ENCODE measurements at places on chromosomes 2 and 18. TPM values are rescaled to one million over a fixed set of nuclear protein-coding genes. Genes with fewer than 3 reads are reported as not detected.

ONECUT2 gene
- not detected for total RNA-seq

CHRND gene
- total RNA-seq = not detected

KLHL29 gene
- 3.3 TPM for total RNA-seq

CHRNG gene
- total RNA-seq = not detected

- peaks cover 5% of the 10 kb centered on the region for H3K4me1 ChIP-seq
- H3K36me3 ChIP-seq = no peaks in the 10 kb centered on the region
- H3K4me3 ChIP-seq = no peak overlapping the region
- H3K27me3 ChIP-seq = peaks cover 3% of the 10 kb centered on the region
- DNase-seq = no peak
- H3K27ac ChIP-seq = no peak overlapping the region
Measured at GRCh38 chr2:158994920-158995676, 26.7 kb downstream of the TANC1 start.

DNA sequence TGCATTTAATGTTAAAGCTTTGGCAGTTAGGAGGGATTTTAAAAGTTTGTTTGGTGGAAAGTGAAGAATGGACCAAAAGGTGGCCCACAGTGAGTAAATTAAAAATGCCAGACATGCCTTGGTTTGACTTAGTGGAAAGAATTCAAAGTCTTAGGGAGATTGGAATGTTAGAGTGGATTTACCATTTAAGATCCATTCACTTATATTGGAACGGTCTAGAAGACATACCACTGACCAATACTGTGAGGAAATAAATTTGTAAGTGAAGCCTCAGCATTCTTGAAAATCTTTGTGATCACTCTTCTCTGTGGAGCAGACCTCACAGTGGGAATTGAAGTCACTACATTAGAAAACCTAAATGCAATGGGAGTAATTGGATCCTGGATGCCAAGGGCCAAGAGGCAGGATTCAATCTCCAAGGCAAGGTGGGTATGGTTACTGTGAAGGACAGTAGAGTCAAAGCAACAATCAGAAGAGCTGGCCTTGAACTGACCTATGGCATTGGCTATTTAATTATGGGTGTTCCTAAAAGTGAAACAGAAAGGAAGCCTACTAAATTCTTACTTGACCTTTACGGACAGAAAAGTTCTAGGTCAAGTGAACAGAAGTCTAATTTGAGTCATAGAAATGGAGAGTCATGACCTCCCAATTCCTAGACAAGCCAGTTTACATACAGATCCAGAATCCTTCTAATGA is 40.2 kb upstream of the VRK2 start:
- H3K4me1 ChIP-seq = no peaks in the 10 kb centered on the region
- no peak for DNase-seq
- H3K27me3 ChIP-seq = peaks cover 4% of the 10 kb centered on the region
- no peak overlapping the region for H3K27ac ChIP-seq
- H3K36me3 ChIP-seq = no peaks in the 10 kb centered on the region
- no peak overlapping the region for H3K4me3 ChIP-seq

GRCh38 chr2:58055033-58055786 is 8.6 kb downstream of the VRK2 start:
- H3K36me3 ChIP-seq = peaks cover 25% of the 10 kb centered on the region
- no peak overlapping the region for H3K27ac ChIP-seq
- no peaks in the 10 kb centered on the region for H3K4me1 ChIP-seq
- no peak overlapping the region for H3K4me3 ChIP-seq

DNA sequence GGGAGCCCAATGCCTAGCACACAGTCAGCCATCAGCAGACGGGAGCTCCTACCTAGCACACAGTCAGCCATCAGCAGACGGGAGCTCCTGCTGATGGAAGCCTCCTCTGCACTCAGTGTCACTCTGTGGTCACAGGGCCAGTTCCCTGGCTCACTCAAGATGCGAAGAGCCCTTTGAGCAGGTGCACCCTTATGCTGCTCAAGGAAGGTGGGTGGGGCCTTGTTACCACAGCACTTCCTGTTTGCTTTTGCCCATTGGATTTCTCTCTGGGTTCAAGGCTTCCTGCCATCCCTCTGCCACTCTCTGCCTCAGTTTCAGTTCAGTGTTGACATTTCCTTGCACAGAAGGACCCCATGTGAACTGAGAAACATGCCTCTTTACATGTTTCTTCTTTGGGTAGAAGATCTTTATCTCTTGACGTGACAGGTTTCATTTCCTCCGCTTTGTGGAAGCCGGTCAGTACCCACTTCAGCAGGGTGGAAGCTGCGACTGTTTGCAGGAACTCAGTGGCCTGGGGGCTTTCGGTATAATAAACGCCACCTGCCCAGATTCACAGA is 11.6 kb downstream of the TRIB2 start:
- peaks cover 61% of the 10 kb centered on the region for H3K4me1 ChIP-seq
- H3K36me3 ChIP-seq = peaks cover 34% of the 10 kb centered on the region
- H3K27ac ChIP-seq = peak overlapping the region; percentile 61
- peak; percentile 62 for DNase-seq
- peaks cover 2% of the 10 kb centered on the region for H3K27me3 ChIP-seq

GRCh38 chr2:109430329-109430636 is 183.5 kb downstream of the SEPTIN10 start:
- no peak overlapping the region for H3K27ac ChIP-seq
- H3K36me3 ChIP-seq = no peaks in the 10 kb centered on the region
- no peak overlapping the region for H3K4me3 ChIP-seq
- no peak for DNase-seq

DNA sequence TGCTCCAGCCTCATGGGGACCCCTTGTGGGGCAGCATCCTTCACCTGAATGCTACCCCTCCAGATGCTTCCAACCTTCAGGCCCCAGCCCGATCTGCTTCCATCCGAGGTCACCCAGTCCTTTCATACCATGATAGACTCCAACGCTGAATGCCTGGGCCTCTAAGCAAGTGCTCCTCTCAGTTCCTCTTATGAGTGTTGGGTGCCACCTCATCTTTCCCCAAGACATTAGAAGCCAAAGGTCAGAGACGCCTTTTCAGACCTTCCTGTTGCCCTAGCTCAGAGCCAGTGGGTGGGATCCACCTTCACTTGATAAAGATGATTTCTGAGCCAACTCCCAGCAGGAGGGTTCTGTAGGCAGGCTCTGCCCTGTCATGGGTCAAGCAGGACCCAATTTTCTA is 174.5 kb upstream of the MGAT5 start:
- no peaks in the 10 kb centered on the region for H3K36me3 ChIP-seq
- H3K27ac ChIP-seq = no peak overlapping the region
- H3K4me3 ChIP-seq = no peak overlapping the region
- no peaks in the 10 kb centered on the region for H3K4me1 ChIP-seq
- DNase-seq = no peak
- peaks cover 9% of the 10 kb centered on the region for H3K27me3 ChIP-seq

DNA sequence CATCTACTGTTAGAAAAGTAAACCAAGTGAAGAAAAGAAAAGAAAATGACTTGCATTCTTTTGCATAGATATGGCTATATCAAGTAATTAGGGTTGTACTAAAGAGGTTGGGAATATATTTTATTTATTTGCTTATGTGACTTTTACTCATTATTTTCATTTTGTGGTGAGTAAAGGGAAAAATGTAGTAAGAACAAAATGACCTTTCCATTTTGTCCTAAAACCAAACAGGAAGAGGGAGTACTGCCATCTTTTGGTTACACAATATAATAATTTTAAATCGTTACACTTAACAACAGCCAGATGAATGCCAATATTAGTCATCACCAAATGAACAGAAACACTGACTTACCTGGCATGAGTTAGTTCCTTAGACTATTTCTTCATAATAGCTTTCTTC is 47.3 kb upstream of the NDUFV2 start:
- no peak overlapping the region for H3K4me3 ChIP-seq
- DNase-seq = no peak
- H3K27me3 ChIP-seq = peaks cover 2% of the 10 kb centered on the region
- H3K36me3 ChIP-seq = peaks cover 1% of the 10 kb centered on the region

GRCh38 chr2:147008481-147008880 is 836.3 kb upstream of the ACVR2A start:
- no peak overlapping the region for H3K4me3 ChIP-seq
- H3K36me3 ChIP-seq = no peaks in the 10 kb centered on the region
- no peak for DNase-seq
- H3K27ac ChIP-seq = no peak overlapping the region
- H3K4me1 ChIP-seq = no peaks in the 10 kb centered on the region

DNA sequence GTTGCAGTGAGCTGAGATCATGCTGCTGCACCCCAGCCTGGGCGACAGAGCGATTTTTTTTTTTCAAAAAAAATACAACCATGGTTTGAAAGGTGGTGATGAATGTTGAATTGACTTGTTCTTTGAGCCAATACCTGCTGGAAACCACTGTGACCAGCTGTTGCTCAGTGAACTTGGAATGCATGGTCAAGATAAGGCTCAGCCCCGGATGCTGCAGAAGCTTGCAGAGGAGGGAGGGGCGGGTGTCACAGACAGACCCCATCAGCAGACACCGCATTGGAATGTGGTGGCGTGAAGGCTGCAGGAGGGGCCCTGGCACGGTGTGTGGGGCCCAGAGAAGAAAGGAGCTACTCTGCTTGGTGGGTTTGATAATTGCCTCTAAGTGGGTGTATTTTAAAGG is 91.6 kb downstream of the ITGB1BP1 start:
- H3K27ac ChIP-seq = no peak overlapping the region
- H3K27me3 ChIP-seq = peaks cover 8% of the 10 kb centered on the region
- no peaks in the 10 kb centered on the region for H3K4me1 ChIP-seq
- no peak overlapping the region for H3K4me3 ChIP-seq
- no peak for DNase-seq

GRCh38 chr18:11736656-11737055 is 47.6 kb downstream of the GNAL start:
- H3K27me3 ChIP-seq = peaks cover 14% of the 10 kb centered on the region
- DNase-seq = no peak
- H3K4me3 ChIP-seq = no peak overlapping the region
- no peaks in the 10 kb centered on the region for H3K36me3 ChIP-seq
- no peak overlapping the region for H3K27ac ChIP-seq
- H3K4me1 ChIP-seq = no peaks in the 10 kb centered on the region

DNA sequence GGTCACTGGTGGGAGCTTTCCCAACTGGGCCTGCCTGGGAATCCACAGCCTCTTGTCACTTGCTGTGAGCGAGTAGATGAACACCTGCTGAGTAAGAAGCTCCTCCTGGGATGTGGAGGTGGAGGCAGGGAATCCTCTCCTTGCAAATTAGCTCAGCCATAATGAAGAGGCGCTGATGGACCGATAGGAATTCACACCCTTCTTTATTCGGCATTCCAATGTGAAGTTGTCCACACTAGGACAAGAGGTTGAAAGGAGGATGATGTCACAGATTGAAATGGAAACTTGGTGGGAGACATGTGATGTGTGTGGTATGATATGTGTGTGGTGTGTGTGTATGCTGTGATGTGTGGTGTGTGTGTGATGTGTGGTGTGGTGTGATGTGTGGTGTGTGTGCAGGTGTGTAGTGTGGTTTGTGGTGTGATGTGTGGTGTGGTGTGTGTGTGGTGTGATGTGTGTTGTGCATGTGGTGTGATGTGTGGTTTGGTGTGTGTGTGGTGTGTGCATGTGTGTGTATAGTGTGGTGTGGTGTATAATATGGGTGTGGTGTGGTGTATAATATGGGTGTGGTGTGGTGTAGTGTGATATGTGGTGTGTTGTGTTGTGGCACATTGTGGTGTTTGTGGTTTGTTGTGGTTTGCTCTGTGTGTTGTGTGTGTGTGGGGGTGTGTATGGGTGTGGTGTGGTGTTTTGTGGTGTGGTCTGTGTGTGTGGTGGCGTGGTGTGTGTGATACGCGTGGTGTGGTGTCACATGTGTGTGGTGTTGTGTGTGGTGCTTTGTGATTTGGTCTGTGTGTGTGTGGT is 216.4 kb downstream of the BCL2 start:
- peak overlapping the region; percentile 65 for H3K27ac ChIP-seq
- no peak overlapping the region for H3K4me3 ChIP-seq
- H3K36me3 ChIP-seq = peaks cover 8% of the 10 kb centered on the region
- peaks cover 60% of the 10 kb centered on the region for H3K4me1 ChIP-seq
- DNase-seq = no peak

GRCh38 chr2:61906186-61906470 is 654 bp downstream of the COMMD1 start:
- peak overlapping the region; percentile 97 for H3K4me3 ChIP-seq
- H3K27me3 ChIP-seq = no peaks in the 10 kb centered on the region
- DNase-seq = no peak
- peaks cover 18% of the 10 kb centered on the region for H3K4me1 ChIP-seq
- no peaks in the 10 kb centered on the region for H3K36me3 ChIP-seq

Data from activated T-helper 1 cell treated with anti-CD3 and anti-CD28 coated beads, Interleukin-12 subunit alpha, Interleukin-12 subunit beta, Interleukin-2, Interleukin-4 antibody, amounts not matched to agents 30 ng/mL and 10 ng/mL and 1 ng/mL, durations not matched to agents 14 hours and 24 hours and 36 hours (primary cell).